Activated CD4-positive, alpha-beta T cell treated with anti-CD3 and anti-CD28 coated beads, Interleukin-2, amount 50 U/mL, for 16 hours (primary cell): ENCODE measurements at places on chromosomes 3 and 15.
A peak's percentile ranks its signal among the peaks of the same experiment; 100 is the strongest.

DNA sequence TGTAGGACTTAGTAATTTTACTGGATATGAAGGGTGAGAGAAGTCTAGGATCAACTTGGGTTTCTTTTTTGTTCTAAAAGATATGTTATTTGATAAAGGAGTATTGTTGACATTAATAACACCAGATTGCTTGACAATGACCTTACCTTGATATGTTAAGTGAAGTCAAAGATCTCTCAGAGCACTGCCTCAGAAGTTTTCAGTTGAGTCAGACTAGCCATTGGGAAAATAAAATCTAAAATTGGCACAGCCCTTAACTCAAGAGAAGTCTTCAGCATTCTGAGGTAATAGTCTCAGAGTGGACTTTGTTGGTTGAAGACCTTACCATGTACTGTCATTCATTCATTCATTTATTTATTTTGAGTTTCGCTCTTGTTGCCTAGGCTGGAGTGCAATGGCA is 22.4 kb upstream of the ZNF609 start:
- DNase-seq = no peak

DNA sequence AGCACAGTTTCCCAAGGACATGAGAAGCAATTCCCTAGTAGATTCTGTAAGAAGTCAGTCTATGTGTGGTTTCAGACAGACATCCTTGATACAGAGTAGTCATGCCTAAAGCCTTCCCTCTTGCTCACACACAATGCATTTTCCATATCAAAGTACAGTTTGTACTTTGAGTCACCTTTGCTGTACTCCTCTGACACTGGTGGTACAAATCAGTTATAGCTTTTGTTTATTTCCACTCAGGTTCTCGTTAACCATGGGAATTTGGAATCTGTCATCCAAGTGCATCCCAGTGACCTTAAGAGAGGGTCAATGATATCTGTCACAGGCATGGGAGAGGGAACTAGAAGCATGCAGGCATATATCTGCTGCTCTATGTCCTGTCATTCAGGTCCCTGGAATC is 3.6 kb upstream of the GNB4 start:
- no peak for DNase-seq

DNA sequence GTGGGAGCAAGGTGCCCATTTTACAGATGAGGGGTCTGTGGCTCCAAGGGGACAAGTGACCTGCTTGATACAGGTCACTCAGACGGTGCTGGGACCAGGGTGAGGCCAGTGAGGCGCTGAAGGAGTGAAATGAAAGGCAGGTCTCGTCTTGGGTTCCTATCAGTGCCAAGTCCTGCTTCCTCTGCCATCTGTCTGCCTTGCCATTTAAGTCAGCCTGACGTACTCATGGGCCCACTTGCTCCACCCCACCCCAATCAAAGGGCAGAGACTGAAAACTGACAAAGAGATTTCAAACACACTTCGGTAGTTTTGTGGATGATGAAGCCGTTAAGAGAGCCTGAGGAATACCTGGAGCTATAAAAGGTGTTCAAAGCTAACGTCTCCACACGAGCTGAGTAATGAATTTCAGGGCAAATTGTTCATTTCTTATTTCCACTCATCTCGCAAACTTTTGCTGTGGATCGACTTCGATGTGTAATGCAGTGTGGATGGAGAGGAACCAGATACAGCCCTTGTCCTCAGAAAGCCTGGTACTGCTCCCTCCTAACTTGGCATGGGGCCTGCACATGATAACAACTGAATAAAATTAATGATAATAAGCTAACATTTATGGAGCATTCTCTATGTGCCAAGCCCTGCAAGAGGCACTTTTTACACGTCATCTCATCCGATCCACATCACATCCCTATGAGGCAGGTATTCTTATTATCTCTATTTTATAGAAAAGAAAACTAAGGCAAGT is 36.6 kb downstream of the ATP2B2 start:
- DNase-seq = no peak

DNA sequence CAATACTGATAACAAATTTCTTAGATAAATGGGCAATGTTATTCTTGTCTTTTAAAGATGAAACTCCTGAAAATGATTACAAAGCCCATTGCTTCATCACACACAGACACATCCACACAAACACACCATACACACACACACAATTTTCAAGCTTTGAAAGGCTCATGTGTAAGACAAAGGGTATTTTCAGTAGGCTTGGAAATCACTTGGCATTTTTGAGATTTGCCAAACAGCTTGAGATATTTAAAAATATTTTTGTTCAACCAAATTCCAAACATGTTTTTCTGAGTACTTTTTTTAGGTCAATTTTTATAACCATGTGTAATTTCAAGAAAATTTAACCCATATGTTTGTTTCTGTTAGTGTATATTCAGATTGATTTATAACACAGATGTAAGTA is 283.7 kb downstream of the ROBO2 start:
- no peak for DNase-seq

DNA sequence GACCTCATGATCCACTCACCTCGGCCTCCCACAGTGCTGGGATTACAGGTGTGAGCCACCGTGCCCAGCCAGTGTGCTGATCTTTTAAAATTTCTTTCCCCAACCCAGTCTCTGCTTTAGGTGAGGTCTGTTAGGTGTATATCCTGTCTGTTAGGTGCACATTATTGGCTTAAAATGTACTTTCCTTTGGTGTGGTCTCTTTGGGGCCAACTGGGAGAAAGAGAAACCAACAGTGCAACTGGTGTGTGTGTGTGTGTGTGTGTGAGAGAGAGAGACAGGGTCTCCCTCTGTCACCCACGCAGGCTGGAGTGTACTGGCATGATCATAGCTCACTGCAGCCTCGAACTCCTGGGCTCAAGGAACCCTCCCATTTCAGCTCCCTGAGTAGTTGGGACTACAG is 50.3 kb upstream of the GNB5 start:
- no peak for DNase-seq

DNA sequence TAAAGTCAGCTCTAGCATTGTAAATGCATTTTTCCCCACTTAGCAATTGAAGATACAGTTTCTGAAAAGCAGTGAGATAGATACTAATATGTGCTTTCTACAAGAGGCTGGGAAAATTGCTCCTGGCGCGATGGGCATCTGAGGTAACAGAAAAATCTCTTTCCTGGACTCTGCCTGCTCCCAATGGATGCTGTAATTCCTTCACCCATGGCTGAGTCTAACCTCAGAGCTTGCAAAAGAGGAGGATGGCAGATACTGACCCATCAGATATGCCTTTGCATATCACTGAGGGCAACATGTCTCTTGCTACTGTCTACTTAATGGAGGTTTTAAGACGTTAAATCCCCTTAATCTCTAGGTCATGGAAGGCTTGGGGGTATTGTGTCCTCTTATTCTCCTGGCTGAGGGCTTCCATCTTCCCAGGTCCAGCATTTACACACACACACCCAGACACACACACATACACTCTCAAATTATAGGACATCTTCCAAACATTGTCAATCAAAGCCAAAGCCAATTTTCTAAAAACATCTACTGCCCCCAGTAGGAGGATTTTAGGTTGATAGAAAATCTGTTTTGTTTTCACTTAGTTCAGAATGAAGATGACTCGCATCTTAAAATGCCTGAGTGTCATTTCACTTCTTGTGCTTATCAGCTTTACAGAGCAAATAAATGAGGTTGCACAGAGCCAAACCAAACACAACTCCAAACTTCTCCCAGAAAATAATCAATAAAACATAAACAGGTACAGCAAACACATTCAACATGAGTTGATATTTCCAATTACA is 2.4 kb downstream of the TRPM1 start:
- DNase-seq = no peak

DNA sequence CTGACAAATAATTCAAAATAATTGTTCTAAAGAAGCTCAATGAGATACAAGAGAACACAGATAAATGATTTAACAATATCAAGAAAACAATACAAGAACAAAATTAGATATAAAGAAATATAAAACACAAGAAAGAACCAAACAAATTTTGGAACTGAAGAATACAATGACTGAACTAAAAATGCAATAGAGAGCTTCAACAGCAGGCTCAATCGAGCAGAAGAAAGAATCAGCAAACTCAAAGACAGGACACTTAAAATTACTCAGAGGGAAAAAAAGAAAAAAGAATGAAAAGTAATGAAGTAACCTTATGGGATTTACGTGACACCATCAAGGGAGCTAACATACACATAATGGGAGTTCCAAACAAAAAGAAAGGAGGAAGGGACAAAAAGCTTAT is 32.1 kb downstream of the CCDC54 start:
- no peak for DNase-seq

- no peak for DNase-seq
These were observed 125.6 kb downstream of the CADPS start for GRCh38 chr3:62749657-62750056.

DNA sequence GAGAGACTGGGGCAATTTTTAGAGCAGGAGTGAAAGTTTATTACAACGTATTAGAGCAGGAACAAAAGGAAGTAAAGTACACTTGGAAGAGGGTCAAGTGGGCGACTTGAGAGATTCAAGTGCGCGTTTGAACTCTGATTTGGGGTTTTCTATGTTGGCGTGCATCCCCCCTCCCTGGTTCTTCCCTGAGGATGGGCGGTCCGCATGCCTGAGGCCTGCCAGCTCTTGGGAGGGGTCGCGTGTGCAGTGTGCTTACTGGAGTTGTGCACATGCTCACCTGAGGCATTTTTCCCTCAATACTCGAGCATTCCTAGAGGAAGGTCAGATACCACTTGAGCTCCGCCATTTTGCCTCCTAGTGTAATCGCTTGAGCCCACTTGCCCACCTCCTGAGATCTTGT is 10.4 kb upstream of the CHAC1 start:
- DNase-seq = no peak

DNA sequence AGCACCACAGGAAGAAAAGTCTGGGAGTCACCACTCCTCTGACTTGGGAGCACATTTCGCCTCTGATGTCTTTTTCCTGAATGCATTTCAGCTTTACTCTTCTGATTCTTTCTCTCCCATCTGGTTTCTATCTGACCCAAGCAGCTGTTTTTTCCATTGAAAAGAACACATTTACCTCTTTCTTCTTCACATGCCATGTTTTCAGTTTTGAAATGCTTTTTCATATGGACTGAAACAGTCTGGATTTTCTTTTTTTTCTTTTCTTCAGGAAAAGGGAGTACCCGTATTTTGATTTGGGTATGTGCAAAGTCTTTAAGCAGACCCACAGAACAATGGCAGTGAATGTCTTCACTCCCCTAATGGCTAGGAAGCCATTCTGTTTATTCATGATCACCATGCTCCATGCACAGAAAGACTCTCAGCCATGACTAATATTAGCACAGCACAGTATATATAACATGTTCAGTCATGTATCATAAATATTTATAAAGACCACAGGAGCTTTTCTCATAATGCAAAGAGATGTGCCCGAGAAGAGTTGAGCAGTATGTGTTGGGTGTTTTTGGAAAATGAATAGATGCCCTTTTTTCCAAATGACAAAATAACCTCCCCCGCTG is 82.7 kb upstream of the LRIG1 start:
- DNase-seq = no peak

DNA sequence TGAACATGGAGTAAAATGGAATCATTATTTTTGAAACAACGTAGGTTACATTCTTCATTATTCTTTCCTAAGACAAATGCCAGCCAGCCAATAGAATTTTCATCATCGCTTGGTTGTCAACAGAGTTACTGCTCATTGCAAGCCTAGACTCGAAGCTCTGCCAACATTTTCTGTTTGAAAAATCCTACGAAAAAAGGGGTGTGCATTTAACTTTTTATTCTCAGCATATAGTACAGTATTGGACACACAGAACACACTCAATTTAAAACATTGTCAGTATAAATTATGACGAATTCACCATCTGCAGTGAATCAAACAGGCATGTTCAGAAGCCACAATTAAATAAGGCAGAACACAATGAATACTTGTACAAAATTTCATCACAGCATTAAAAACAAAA is 232.1 kb downstream of the NR1D2 start:
- DNase-seq = no peak

DNA sequence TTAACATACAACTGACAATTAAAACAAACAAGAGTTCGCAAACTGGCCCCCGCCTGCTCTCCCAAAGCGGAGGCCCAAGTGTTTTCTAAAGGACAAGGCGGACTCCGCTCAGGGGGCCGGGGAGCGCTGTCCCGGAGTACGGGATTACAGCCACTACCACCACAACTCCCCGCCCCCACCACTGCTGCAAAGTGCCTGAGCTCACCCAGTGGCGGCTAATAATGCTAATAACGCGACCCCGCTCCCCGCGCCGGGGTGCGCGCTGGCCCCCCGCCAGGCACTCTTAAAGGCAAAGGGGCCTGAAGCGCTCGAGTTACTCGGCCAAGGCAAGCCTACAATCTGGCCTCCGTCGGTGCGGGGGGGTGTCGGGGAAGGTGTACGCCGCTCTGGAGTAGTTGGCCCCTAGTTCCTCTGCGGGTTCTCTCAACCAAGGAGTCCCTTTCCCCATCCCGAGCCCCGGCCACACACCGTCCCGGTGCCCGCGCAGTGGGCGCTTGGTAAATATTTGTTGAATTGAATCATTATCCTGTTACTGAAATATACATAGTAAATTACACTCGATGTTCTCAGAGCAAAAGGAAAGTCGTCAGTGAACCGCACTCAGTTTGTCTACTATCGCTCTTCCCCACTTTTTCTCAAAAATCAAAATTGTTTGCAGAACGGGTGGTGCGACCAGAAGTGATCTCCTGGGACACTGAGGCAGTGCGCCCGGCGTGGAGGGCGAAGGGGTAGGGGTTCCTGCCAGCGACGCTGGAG is 827 bp downstream of the WNT5A start:
- no peak for DNase-seq

DNA sequence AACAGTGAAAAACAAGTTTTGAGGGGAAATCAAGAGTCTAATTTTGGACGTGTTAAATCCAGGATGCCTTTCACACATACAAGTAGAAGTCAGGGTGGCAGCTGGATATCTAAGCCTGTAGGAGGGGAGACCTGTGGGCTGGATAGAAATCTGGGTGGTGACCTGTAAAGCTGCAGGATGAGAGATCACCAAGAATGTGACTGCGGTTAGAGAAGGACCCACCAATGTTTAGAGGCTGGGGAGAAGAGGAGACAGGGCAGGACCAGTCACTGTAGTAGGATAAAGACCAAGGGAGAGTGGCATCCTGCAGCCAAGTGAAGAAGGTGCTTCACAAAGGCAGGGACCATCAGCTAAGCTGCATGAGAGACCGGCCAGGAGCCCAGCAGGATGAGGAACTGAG is 36.2 kb downstream of the MRAS start:
- DNase-seq = no peak

GRCh38 chr3:133476971-133477375 is 77.1 kb downstream of the BFSP2 start:
- DNase-seq = no peak

GRCh38 chr3:16467393-16467792 is 46.1 kb downstream of the RFTN1 start:
- peak; percentile 45 for DNase-seq

GRCh38 chr15:65132878-65133547 is 595 bp downstream of the PDCD7 start:
- DNase-seq = peak; percentile 21

GRCh38 chr3:109597444-109597843 is 260.1 kb upstream of the DPPA4 start:
- DNase-seq = no peak

DNA sequence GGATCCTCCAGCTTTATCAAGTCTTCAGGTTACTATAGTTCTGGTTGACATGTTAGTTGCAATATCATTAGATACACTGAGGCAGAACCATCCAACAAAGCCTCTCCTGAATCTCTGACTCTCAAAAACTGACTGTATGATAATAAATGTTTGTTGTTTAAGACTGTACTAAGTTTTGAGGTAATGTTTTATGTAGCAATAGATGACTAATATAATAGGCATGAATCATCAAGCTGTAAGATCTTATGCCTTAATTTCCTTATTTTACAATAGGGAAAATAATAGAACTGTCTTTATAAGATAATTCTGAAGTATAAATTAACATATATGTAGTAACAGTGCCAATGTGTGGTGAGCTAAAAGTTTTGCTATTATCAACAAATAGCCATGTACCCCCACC is 88.9 kb upstream of the TBC1D5 start:
- no peak for DNase-seq

- no peak for DNase-seq
These were observed 173.0 kb upstream of the ROBO2 start for GRCh38 chr3:76866729-76867408.
